ENCODE measurements at places on chromosomes 5 and 9.
A peak's percentile ranks its signal among the peaks of the same experiment; 100 is the strongest.

DNA sequence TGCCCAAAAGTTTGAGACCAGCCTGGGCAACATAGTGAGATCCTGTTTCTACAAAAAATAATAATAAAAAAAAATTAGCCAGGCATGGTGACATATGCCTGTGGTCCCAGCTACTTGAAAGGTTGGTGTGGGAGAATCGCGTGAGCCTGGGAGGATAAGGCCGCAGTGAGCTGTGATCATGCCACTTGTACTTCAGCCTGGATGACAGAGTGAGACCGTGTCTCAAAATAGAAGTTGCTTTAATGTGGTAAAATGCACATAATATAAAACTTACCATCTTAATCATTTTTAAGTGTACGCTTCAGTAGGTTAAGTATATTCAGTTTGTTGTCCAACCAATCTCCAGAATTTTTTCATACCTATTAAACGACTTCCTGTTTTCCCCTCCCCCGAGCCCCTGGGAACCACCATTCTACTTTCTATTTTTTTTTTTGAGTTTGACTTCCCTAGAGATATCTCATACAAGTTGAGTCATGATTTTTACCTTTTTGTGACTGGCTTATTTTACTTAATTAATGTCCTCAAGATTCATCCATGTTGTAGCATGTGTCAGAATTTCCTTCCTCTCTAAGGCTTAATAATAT is 120.1 kb upstream of the POC5 start:
- no peak for DNase-seq

DNA sequence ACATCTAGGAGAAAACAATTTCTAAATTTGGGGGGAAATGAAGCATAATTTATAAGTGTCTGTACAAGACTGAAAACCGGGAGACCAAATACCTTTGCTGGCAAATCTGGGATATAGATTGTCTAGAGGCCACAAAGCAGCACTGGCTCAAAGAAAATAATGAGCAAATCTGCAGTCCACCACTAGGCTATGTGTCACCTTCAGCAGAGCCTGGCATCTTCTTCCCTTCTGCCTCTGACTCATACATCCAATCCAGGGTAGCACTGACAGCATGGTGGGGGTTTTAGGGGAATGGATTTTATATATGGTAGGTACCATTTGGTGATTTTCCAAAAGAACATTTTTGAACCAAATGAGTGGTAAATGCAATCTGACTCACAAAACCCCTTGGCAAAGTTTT is 12.8 kb downstream of the FAM81B start:
- DNase-seq, result peak; percentile 12

- no peak for DNase-seq
Measured at GRCh38 chr9:120153258-120153657, 426.7 kb downstream of the CDK5RAP2 start.

GRCh38 chr5:32249668-32250067 is 63.1 kb downstream of the MTMR12 start:
- no peak for DNase-seq

DNA sequence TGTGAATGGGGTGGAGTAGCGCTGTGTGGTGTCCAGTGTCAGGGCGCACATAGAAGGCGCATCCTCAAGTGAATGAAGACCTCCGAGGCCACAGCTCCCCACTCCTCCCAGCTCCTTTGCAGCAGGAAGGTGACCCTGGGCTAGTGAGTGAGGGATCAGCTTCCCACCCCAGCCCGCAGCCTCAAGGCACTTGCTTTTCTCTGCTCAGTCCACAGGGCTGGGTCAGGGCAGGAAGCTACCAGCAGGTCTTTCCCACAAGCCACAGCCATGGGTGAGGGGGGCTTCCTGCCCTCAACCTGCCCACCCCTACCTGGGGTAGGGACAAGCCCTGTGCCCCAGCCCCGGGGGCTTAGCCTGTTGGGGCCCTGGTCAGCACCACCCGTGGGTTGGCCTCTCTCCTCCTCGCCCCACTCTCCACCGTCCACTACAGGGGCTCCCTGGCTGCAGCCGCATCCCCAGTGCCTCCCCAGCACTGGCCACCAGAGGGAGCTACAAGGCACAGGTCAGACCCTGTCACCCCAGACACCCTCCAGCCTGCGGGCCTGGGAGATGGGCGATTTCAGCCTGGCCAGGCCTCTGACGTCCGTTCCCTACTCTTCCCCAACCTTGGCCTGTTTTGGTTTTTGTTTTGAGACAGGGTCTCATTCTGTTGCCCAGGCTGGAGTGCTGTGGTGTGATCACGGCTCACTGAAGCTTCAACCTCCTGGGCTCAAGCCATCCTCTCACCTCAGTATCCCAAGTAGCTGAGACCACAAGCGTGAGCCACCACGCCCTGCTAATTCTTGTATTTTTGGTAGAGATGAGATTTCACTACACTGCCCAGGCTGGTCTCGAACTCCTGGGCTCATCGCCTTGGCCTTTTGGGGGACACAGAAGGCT is 1.3 kb upstream of the ABCA2 start:
- DNase-seq, result peak; percentile 75

- no peak for DNase-seq
Measured at GRCh38 chr9:127303830-127304229, 39.3 kb downstream of the GARNL3 start.

GRCh38 chr5:123907349-123907748 is 395.4 kb downstream of the CSNK1G3 start:
- DNase-seq, result no peak

DNA sequence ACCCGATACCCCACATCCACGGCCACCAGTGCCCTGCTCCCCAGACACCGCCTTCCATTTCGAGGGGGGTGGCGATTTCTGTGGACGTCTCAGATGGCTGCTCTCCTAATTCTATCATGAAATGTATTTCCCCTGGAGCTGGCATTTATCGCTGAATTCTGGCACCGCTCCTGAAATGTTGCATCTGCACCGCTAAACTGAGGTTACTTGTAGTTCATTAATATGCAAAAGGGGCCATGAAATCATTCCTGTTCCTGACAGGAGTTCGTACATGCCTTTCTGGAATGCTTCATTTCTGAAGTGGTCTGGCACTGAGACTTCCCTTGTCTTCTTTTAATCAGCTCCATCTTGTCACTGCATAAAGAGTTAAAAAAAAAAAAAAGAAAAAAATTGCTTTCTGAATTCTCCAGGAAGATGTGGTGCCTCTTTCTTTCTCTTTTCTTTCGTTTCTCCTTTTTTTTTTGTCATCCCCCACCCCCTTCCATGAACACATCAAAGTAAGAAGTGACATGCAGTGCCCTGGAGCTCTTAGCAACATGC is 97.7 kb upstream of the SMARCA2 start:
- DNase-seq, result no peak

GRCh38 chr9:87350915-87351314 is 146.8 kb upstream of the DAPK1 start:
- DNase-seq, result no peak

- no peak for DNase-seq
Measured at GRCh38 chr9:133813749-133814585, 75.8 kb upstream of the SARDH start.

- DNase-seq, result no peak
Measured at GRCh38 chr5:92177926-92178487, 794.9 kb upstream of the ARRDC3 start.

DNA sequence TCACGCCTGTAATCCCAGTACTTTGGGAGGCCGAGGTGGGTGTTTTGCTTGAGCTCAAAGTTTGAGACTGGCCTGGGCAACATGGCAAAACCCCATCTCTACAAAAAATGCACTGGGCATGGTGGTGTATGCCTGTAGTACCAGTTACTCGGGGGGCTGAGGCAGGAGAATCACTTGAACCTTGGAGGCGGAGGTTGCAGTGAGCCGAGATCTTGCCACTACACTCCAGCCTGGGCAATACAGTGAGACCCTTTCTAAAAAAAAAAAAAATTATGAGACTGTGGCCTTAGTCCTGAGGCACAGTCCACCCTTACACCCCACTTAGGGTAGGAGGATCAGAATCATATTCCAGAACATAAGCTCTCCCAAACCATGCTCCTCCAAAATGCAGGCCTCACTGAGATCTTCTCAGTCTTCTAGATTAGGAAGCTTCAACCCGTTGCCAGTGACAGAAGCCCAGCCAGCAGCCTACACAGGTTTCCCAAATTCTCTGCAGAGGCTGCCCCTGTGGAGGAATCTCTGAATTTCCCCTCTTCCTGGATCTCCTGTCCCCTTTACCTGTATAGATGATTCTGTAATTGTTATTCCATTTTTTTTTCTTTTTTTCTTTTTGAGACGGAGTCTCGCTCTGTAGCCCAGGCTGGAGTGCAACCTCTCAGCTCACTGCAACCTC is 77.3 kb downstream of the BASP1 start:
- DNase-seq, result no peak

DNA sequence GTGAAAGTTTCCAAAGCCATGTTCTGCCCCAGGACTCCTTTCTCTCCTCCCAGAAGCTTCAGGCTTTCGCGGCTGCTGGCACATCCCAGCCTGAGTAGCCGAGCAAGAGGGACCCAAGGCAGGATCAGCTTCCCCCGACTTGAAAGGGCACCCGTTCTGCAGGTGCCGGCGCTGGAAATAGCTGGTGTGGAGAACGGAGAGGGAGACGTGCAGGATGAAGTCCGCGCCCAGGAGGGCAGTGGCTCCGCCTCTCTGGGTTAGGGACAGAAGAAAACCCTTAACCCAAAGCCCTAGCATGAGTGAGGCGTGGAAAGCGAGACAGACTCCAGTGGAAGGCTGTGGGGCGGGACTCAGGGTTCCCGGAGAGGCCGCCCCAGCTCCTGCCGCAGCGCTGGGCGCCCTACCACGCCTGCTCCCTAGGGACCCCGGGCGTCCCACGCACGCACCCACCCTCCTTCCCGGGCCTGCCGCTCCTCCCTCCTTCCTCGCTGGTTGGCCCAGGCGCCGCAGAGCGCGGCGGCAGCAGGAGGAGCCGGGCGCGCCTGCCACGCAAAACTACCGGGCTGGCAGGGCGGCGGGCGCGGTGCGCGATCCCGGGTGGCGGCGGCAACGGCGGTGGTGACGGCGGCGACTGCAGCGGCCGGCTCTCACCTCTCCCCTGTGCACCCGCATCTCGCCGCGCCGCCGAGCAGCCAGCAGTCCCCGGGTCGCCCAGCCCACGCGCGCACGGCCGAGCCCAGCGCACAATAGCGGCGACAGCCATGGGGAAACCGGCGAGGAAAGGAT is at the start of gene SLC1A1:
TSS of gene SLC1A1 (plus strand) at position 550 of the 786 bp plus-strand sequence. CDS start at position 762, 212 bp downstream.
- peak; percentile 45 for DNase-seq

GRCh38 chr5:124021776-124022175 is 509.8 kb downstream of the CSNK1G3 start:
- no peak for DNase-seq
